Stimulated activated CD8-positive, alpha-beta memory T cell treated with anti-CD3 and anti-CD28 coated beads, Interleukin-7, amount 100 ng/mL, for 24 hours (primary cell): ENCODE measurements at places on chromosomes 11 and 22.
A peak's percentile ranks its signal among the peaks of the same experiment; 100 is the strongest.

DNA sequence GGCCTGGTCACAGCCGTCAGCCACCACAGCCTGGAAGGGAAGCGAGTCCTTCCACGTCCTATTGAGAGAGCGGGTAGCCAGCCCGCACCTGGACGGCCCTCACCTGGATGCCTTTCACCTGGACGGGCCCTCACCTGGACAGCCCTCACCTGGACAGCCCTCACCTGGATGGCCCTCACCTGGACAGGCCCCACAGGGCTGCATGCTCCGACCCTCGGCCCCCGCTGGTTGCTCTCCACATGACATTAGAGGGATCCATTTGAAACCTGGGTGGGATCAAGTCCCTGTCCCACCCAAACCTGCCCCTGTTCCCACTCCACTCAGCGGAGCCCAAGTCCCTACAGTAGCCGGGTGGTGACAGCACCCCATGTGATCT lies 3.7 kb downstream of the C1QTNF6 start:
- DNase-seq = no peak

DNA sequence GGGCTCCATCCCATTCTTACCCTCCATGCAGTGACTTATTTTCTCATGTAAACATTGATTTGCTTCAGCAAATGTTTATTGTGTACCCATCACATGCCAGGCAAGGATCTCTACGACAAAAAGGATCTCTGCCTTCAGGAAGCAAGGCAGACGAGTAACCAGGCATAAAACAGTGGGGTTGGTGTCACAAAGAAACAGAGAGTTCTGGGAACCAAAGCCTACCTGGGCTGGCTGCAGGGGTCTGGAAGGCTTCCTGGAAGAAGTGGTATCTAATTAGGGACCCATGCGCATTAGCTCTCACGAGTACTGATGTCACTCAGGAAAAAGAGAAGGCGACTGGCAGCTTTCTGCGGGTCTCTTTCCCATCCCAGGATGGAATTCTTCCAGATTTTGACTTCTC lies 44.5 kb downstream of the KIAA1671 start:
- DNase-seq = no peak

- no peak for DNase-seq
Measured at GRCh38 chr22:17966403-17966717, 58.0 kb downstream of the MICAL3 start.

DNA sequence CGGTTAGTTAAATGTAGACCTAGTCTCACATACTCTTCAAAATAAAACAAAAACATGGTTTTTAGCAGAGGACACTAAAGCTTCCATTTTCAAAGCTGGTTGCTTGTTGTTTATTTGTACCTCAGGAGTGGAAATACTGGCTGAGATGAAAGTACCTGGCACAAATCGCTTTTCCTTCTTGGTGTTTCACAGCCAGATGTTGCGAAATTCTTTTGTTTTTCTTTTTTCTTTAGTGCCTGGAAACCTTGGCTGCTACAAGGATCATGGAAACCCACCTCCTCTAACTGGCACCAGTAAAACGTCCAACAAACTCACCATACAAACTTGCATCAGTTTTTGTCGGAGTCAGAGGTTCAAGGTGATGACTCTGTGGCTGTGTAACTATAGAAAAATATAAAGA lies 48.3 kb downstream of the KREMEN1 start:
- DNase-seq = no peak

DNA sequence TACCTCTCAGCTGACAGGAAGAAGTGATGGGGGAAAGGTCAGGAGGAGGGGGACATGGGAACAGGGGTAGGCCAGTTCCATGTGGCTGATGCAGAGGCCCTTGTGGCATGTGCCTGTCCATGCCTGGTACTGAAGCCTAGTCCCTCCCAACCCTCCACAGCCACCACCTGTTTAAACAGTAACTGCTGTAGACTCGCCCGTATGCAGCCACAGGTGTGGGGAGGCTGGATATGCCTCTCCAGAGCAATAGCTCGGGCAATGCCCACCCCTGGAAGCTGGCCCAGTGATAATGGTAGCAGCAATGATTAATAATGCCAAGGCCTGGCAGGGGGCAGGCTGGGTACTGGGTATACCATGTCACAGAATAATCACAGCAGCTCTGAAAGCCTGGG lies 2.3 kb downstream of the SMTN start:
- DNase-seq = no peak

DNA sequence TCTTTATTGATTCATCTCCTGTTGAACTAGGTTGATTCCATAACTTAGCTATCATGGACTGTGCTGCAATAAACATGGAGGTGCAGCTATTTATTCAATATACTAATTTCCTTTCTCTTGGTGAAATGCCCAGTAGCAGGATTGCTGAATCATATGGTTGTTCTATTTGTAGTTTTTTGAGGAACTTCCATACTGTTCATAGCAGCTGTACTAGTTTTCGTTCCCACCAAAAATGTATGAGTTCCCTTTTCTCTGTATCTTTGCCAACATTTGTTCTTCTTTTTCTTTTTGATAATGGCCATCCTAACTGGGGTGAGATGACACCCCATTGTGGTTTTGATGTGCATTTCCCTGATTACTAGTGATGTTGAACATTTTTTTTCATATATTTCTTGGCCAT lies 87.2 kb upstream of the NAV2 start:
- no peak for DNase-seq

DNA sequence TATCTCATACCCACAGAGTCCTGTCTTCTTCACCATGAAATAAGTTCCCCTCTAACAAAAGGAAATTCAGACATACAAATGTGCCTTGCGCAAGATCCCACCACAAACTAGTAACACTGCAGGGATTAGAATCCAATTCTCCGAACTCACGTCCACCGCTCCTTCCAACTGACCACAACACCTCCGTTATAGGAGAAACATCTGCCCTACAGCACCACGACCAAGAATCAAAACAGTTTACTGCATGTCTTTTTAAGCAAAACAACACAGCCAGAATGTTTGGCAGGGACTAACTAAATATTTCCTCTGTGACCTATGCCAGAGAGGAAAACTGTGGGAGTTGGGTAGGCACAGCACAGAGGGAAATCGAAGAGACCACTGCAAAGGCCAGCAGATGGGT lies 72.7 kb upstream of the AKIP1 start:
- no peak for DNase-seq

DNA sequence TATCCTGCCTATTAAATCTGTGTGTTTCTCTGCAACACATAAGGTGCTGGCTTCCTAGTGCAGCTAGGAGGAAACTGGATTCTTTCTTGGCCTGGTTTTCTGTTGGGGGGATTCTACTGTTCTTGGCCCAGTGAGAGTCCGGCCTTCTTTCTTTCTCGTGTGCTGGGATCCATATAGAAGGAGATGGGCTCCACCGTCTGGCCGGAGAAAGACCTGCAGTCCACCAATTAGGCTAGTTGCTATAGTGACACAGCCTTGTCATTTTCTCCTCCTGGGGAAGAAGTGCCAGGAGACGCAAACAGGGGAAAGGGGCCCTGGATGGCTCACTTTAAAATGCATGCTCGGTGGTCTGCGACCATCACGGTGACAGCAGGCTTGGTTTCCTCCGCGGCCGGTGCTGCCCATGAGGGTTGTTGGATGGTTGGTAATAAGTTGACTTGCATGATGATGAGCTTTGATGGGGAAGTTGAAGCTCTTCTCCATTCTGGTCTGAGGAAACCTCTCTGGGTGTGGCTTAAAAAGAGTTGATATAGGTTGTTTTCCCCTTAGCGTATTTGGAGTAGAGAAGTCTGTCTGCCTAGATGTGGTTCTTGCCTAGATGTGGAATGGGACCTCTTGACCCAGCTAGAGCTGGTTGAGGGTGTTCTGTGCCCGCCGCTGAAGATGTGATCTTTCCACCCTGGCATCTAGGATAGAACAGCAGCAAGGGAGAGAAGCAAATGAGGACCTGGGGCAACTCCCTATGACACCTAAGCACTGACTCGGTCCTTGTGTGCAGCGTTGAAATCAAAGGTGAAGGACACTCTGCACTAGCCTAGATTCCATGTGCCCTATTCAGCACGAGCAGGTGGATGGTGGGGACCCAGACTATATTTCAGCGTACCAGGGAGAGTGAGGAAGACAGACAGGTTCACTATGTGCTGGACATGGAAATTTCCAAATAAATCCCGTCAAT lies 1335.0 kb downstream of the BRD1 start:
- no peak for DNase-seq

DNA sequence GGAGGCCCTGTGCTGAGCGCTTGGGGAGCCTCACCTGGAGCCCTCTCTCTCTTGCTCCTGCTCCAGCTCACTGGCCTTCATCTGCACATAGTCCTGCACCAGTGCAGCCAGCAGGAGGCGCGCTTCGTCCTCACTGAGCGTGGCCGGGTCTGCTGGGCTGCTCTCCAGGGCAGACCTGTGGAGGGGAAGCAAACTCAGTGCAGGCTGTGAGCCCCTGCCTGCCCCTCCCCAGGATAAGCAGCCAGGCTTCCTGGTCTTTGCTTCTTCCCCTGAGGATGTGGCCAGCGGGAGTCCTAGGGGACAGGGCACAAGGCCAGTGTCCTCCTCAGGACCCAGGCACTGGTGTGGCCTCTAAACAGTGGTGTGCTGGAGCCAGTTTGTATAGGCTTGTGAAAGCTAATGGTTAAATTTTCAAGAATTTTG lies 2.2 kb downstream of the CALCA start:
- peak; percentile 34 for DNase-seq

- no peak for DNase-seq
Measured at GRCh38 chr22:50727678-50728522, 10.1 kb upstream of the ACR start.

DNA sequence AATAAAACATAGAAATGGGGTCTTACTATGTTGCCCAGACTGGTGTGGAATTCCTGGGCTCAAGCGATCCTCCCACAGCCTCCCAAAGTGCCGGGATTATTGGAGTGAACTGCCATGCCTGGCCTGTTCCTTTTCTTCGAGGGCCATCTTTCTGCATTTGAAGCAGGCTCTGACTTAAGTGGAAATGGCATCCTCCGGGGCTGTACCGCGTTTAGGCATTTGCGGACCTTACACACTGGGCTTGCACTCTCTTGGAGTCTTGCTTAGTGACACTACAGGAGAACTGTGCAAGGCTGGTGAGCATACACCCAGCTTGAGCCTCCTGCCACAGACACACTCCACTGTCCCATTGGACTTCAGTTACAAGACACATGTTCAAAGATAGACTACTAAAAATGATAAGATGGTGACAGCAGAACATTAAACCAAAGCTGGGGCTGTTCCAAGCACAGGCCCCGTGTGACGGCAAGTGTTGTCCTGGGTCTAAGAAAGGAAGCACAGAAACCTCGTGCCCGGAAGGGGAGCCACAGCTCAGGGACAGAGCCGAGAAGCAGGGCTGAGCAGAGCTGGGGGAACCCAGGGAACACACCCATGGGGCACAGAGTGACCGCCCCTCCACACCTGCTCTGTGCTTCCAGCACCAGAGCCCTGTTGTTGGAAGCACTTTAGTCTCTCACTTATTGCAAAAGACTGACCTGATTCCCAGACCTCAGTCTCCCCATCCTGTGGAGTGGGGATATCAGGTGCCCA lies 59.0 kb upstream of the SHANK2 start:
- no peak for DNase-seq

GRCh38 chr11:87804176-87804575 lies 371.1 kb downstream of the RAB38 start:
- DNase-seq = no peak

- no peak for DNase-seq
Measured at GRCh38 chr11:81420668-81421250, 1312.9 kb downstream of the FAM181B start.

GRCh38 chr11:1226986-1227550 lies 4.2 kb downstream of the MUC5B start:
- no peak for DNase-seq

DNA sequence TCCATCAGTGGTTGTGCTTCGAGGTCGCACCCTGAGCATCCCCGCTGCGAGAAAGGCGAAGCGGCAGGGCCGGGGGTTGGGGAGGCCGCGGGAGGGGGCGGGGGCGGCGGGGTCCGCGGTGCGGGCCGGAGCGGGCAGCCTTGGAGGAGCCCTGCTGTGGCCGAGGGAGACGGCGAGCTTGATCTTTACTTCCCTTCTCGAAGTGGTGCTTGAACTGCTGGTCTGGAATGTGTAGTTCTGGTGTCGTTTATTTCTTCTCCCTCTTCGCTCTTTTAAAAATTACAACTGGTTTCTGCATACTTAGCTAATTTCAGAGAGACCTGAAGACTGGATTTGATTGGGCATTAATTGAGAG lies 1.1 kb downstream of the APLP2 start:
- DNase-seq = no peak

- no peak for DNase-seq
Measured at GRCh38 chr11:118604566-118604965, 2.8 kb upstream of the PHLDB1 start.

GRCh38 chr11:112627588-112628045 lies 333.6 kb upstream of the NCAM1 start:
- DNase-seq = no peak

DNA sequence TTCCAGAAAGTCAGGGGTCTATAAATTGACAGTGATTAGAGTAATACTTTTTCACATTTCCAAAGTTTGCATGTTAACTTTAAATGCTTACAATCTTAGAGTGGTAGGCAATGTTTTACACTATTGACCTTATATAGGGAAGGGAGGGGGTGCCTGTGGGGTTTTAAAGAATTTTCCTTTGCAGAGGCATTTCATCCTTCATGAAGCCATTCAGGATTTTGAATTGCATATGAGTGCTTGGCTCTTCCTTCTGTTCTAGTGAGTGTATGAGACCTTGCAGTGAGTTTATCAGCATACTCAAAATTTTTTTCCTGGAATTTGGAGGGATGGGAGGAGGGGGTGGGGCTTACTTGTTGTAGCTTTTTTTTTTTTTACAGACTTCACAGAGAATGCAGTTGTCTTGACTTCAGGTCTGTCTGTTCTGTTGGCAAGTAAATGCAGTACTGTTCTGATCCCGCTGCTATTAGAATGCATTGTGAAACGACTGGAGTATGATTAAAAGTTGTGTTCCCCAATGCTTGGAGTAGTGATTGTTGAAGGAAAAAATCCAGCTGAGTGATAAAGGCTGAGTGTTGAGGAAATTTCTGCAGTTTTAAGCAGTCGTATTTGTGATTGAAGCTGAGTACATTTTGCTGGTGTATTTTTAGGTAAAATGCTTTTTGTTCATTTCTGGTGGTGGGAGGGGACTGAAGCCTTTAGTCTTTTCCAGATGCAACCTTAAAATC lies 5.3 kb downstream of the MALAT1 start:
- DNase-seq = no peak

DNA sequence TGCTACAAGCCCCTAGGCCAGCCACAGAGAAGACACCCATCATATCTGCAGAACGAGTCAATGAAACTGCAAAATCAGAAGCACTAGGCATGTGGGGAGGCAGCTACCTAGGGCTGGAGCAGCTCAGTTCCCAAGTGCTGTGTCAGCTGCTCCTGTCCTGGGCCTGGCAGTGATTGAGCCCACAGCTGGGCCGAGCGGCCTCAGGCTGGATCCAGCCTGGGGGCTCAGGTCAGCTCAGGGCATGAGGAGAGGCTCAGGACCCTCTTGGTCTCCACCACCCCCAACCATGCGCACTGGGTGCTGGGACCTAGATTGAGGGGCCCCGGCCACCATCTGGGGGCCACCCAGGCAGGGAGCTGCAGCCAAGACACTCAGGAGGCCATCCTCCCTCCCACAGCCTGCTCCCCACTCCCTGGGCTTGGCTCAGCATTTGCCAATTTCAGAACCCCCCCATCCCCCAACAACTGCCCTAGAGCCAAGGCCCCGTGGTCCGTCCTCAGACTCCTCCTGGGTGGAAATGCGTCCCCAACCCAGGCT lies 2.4 kb upstream of the TNNT3 start:
- no peak for DNase-seq
